ENCODE measurements at places on chromosomes 7 and 10.

- DNase-seq, result no peak
Measured at GRCh38 chr10:68239596-68240150, 7.8 kb upstream of the ATOH7 start.

- DNase-seq, result no peak
Measured at GRCh38 chr7:144408121-144408520, 4.6 kb upstream of the NOBOX start.

DNA sequence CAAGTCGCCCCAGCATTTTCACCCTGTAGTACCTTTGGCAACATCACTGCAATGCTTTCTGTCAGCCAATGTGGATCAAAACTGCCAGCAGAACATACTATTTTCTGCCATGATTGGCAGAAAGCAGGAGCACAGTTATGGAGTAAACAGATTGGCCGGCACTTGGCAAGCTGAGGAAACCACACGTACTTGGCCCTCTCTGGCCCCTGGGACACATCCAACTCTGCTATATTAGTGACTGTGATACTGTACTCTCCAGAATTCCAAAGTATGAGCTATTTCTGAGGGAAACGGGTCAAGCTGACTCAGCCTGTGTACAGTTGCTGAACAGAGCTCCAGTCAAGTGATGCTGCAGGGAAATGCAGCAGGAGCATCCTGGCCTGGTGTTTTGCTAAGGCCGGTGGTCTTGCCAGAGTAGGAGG, 39.8 kb upstream of the LANCL2 start:
- no peak for DNase-seq

DNA sequence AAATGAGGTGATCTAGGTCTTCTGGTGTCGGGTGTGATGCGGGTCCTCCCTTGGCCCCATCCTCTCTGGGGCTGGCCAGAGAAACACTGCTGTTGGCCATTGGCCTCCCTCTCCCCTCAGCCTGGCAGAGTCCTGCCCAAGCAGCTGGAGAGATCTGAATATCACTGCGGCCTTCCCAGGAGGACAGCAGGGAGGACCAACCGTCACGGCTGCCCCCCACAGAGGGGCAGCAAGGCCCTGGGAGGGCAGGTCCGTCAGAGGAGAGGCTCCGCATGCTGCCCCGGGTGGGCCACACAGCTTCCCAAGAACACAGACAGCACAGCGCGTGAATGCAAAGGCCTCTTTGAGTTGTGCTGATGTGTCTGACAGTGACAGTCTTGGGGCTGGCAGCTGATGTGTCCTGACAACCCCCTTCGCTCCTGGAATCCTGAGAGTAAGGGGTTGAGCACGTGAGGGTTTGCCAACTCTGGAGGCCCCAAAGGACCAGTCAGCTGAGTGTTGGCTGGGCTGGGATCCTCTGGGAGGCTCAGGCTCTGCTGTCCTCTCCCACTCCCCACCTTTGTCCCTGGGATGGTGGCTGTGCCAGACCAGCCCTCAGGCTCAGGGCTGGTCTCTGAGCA, 132.5 kb upstream of the UNC5B start:
- no peak for DNase-seq

DNA sequence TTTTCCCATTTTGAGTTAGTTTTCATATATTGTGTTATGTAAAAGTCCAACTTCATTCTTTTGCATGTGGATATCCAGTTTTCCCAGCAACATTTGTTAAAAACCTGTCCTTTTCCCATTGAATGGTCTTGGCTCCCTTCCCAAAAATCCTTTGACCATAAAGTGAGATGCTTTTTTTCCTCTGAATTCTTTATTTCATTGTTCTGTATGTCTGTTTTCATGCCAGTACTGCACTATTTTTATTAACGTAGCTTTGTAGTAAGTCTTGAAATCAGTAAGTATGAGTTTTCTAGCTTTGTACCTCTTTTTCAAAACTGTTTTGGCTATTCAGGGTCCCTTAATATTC, 20.0 kb downstream of the C1GALT1 start:
- DNase-seq, result no peak
